Activated naive CD4-positive, alpha-beta T cell treated with anti-CD3 and anti-CD28 coated beads for 36 hours (primary cell): ENCODE measurements at places on chromosomes 5 and 9.

GRCh38 chr5:80191991-80192398 lies 63.9 kb downstream of the SERINC5 start:
- peak; percentile 59 for DNase-seq

DNA sequence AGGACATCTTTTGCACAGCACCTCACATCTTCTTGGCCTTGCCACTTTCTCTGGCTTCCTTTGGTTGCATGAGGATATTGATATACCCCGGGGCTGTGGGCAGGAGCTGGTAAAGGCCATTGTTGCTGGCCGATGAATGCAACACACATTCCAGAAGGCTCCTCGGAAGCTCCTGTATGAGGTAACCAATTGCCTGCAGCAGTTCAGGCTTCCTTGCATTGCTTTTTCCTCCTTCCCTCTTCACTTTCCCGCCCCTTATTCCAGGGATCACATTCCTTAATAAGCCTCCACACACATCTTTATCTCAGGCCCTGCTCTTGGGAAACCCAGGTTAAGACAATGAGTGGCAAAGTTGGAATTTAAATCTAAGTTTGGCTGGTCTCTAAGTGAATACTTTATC lies 505.4 kb upstream of the CLINT1 start:
- DNase-seq, result no peak

DNA sequence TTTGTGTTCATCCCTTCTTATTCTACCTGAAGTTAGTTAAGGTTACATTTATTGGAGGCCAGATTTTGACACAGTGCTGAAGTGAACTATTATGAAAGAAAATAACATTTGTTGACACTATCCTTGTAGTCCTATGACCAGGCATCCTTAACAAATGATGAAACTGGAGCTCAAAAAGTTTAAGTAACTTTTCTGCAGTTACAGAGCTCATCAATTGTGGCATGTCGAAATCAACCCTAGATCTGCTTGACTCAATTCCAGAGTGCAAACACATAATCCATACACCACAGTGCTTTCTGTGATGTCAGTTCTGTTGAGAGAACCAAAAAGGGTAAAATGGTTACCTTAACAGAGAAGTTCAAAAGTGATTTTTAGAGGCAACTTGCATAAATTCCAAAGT lies 28.6 kb downstream of the KCNN2 start:
- no peak for DNase-seq

GRCh38 chr5:20949636-20950035 lies 961.6 kb upstream of the CDH18 start:
- DNase-seq, result no peak

- peak; percentile 10 for DNase-seq
These were observed 36.6 kb downstream of the CTNNA1 start for GRCh38 chr5:138789771-138790242.

- DNase-seq, result no peak
These were observed 29.1 kb downstream of the CFAP77 start for GRCh38 chr9:132439153-132439552.

- DNase-seq, result no peak
These were observed 1.2 kb upstream of the PAPPA start for GRCh38 chr9:116152390-116152789.

DNA sequence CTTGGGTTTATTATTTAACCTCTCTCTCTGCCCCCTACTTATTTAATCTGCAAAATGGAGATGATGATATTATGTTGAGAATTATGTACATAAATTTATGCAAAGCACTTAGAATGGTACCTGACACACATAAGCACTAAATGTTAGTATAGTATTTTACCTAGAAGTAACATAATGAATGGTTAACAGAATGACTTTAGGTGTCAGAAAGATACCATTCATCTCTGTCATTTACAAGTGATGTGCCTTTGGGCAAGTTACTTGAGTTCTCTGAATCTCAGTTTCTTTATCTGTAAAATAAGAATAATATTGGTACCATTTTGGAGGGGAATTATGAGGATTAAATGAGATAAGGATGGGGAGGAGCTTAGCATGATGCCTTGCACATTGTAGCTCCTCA lies 159.4 kb downstream of the PPP2R2B start:
- DNase-seq, result no peak

DNA sequence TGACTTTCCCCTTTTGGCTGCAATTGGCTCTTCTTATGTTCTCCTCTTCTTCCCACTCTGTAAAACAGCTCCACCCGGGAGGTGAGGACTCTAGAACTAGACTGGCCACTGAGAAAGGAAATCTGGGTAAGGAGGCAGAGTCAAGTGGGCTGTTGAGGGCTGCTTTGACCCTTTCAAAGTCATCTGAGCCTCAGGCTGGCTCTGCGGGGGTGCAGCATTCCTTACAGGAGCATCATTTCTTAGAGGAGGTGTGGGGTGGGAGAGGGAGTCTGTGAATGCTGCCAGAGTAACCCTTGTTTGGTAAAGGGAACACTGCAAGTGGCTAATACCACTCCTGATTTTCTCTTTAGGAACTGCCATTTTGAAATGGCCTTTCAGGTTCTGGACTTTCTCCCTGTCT lies 377.7 kb upstream of the SMARCA2 start:
- DNase-seq, result no peak

- DNase-seq, result no peak
These were observed 282.9 kb upstream of the MAP3K1 start for GRCh38 chr5:56532466-56532865.

- no peak for DNase-seq
These were observed 410 bp downstream of the GLIPR2 start for GRCh38 chr9:36136894-36137391.

GRCh38 chr5:15693933-15694332 lies 194.0 kb downstream of the FBXL7 start:
- no peak for DNase-seq

DNA sequence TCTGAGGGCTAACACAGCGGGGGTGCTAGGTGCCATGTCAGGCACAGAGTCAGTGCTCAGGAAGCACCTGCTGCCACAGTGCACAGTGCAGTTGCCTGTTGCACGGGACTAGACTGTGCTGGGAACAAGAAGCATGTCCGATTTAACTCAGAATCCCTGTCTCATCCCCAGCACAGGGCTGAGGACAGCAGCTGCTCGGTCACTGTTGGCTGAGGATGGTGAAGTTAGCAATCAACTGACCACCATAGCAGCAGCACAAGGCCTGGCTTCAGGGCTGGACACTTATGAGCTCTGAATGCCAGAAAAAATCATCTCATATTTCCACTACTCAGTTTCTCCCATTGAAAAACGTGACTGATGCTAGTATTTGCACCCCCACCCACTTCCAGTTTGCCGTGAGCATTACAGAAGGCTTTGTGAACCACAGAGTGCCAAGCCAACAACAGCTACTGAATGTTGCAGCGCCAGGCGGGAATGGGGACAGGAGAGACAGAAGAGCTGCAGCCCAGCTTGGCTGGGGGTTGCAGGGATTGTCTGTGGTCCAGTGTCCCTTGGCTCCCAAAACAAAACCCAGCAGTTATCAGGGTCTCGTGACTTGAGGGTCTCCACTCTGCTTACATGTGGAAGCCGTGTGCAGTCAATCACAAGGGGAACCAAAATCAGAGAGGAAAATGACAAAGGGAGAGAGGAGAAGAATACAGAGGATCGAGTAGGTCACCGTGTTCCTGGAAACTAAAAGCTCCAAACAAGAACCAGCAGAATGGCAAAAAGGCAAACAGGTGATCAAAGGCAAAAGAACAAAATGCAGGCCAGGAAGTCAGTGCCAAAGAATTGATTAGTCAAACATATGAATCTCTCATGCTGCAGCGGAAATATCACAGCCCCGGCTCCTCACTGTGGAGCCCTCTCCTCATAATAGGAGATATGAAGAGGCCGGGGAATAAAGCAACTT lies 155.6 kb downstream of the CRB2 start:
- DNase-seq, result no peak
